ENCODE measurements at places on chromosomes 2 and 18.
A peak's percentile ranks its signal among the peaks of the same experiment; 100 is the strongest.

- DNase-seq: no peak
These were observed 40.6 kb downstream of the PMS1 start for GRCh38 chr2:189824694-189825396.

- no peak for DNase-seq
These were observed 89.2 kb upstream of the STK17B start for GRCh38 chr2:196260546-196260945.

DNA sequence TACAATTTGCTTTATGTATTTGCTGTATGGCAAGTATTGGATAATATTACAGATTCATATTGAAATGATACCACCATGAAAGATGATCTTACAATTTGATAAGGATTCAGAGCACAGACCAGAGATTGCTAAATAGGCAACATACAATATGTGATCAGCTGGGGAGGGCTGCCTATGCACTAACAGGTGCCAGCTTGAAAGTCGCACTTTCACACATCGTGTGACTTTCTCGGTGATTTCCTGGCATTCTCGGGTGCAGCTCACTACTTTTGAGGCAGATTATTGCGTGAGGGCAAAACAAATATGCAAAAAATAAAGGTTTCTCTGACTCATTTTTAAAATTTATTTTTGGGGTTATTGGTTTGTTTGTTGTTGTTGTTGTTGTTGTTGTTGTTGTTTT is 36.0 kb downstream of the RBMS1 start:
- no peak for DNase-seq

- DNase-seq: no peak
These were observed 27.4 kb upstream of the SLC3A1 start for GRCh38 chr2:44247924-44248323.

DNA sequence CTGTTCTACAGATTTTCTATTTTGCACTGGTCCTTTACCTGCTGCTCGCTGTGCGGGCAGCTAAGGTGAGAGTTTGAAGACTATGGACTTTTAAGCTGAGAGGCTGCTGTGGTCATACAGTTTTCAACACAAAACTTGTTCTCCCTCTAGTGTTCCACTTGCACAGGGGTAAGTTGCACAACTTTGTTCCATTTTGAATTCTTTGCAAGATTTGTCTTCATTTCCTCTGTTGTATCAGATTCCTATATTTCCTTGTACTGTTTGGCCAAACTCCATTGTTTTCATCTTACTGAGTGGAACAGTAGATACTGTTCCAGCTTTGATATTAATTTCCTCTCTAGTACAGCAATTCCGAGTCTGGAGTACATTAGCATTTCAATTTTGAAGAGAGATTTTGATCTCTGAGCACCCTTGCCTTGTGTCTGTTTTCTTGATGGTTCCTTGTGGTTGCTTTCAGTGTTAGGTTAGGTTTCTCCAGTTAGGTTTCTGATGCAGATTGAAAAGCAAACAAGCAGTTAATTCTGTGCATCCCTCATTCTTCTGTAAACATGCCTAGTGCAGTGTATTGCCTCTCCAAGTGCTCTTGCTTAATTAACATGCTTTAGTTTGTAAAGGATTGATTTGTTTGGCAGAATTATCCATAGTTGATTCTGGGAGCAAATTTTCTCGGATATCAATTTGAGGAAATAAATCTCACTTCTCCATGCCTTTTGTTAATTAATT is 188.8 kb downstream of the PTPRM start:
- no peak for DNase-seq

GRCh38 chr18:58637197-58637596 is 8.3 kb upstream of the ALPK2 start:
- no peak for DNase-seq

- DNase-seq: no peak
These were observed 72.6 kb downstream of the ALK start for GRCh38 chr2:29848566-29849310.

DNA sequence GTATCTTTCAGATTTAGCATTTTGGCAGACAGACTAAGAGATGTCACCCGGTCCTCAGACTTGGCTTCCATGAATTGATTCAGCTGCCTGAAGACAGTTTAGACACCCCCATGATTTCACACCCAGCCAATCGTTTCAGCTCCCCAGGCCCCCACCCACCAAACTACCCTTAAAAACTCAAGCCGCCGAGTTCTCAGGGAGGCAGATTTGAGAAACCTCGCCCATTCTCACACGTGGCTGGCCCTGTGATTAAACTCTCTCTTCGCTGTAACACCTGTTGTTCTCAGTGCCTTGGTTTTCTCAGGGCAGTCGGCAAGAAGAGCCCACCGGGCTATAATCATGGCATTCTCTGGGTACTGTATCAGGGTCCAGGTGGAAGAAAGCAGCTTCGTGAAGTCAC is 35.2 kb downstream of the UXS1 start:
- DNase-seq: peak; percentile 54

GRCh38 chr18:46751882-46752281 is 5.0 kb downstream of the ST8SIA5 start:
- DNase-seq: no peak

- no peak for DNase-seq
These were observed 1.7 kb downstream of the SCN2A start for GRCh38 chr2:165240916-165241315.

DNA sequence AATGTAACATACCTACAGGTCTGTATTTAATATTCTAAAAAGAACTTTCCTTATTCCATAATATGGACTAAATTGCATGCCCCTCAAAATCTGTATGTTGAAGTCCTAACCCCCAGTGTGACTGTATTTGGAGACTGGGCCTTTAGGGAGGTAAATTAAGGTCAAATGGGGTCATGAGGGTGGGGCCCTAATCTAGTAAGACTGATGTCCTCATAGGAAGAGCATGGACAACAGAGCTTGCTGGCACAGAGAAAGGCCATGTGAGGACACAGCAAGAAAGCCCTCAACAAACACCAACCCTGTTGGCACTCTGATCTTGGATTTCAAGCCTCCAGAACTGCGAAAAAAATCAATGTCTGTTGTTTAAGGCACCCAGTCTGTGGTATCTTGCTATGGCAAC is 18.6 kb downstream of the SF3B1 start:
- DNase-seq: no peak

DNA sequence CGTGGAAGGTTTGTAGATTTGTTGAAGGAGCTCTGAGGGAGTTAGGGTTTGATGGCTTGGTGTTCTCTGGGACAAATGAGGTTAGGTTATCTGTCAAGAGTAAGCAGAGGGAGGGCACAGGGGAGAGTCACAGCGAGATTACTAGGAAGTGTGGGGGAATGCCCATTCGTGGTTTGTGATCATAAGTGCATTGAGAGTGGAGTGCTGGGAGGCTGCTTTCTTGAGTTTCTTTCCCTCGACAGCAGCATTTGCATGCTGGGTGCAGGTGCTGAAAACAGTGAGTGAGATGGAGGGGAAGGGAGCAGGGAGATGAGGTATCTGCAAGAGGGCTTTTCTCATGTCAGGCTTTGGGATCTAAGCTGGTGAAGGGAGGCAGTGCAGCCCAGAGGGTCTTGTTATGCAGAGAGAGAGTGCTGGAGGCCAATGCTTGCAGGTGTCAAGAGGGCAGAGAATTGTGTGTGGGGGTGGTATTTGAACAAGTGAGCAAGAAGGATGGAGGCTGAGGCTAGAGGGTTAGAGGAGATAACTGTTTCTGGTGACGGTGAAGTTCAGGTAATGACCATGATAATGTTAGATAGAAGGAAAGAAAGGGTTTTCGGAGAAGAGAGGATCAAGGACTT is 8.8 kb downstream of the RALB start:
- DNase-seq: no peak

GRCh38 chr2:235859651-235860050 is 308.5 kb downstream of the GBX2 start:
- no peak for DNase-seq

DNA sequence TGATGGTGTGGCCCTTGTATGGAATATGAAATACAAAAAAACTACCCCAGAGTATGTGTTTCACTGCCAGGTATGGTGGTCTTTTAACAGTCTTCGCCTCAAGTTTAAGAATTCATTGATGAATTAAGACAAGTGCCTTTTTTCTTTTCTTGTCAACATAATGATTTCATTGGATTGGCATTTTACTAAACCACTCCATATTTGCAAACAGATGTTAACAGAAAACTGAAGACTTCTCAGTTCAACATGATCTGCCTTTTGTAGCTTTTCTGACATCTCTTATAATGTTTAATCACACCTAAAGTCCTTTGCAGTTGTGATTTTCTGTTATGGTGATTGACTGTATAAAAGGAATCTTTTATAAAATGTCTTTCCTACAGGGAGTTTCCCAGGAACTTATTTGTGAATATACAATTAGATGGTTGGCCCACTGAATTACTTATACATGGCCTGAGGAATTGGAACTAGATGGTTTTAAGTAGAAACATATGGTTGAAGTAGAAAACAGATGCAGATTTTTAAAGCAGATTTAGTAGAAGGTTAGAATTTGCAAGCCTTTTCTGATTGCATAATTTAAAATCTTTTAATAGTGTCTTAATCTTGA is 39.7 kb downstream of the DYNC1I2 start:
- DNase-seq: no peak

- DNase-seq: no peak
These were observed 2.4 kb downstream of the FIGN start for GRCh38 chr2:163733301-163733938.

DNA sequence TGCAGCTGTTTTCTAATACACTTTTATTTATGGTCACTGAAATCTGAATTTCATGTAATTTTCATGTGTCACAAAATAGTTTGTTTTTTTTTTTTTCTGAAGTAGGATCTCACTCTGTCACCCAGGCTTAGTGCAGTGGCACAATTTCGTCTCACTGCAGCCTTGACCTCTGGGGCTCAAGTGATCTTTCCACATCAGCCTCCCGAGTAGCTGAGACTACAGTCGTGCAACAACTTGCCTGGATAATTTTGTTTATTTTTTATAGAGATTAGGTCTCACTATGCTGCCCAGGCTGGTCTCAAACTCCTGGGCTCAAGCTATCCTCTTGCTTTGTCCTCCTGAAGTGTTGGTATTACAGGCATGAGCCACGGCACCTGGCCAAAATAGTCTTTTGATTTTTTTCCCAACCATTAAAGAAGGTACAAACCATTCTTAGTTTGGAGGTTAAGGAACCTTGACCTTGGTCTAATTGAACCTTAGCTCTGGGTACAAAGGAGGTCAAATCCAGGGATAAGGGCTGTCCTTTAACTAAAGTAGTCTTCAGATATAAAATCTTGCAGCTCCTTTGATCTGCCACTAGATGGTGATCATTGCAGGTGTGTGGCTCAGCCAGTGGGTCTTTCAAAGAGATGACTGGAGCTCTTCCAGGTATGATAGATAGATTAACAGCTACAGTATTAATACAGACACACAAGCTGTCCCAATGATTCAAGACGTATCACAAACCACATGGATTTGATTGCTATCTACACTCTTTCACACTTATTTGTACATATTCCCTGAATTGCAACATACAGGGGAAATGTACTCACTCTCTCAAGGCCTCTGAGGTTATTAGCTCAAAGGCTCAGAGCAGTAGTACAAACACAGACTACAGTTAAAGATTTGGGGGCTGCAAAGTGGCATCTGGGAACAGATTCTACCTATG is 4.7 kb upstream of the KRCC1 start:
- peak; percentile 49 for DNase-seq

DNA sequence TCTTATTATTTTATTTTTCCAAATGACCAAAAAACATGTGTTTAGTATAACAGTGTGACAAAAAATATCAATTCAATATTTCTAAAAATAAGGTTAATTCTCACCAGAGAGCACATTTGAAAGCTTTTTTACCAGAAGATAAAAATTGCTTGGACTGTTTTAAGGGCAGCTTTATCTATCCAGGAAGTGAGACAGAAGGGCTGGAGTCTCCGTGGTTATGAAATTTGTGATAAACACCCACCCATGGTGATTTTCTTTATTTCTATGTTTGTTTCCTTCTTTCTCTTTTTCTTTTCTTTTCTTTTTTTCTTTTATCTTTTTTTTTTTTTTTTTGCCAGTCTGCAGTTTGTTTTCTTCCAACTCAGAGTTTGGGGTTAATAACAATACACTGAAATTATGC is 298.5 kb downstream of the PIEZO2 start:
- DNase-seq: no peak

GRCh38 chr18:22253676-22254075 is 84.3 kb downstream of the GATA6 start:
- DNase-seq: no peak

- DNase-seq: no peak
These were observed 58.0 kb downstream of the LRRFIP1 start for GRCh38 chr2:237685408-237685807.

GRCh38 chr2:26650713-26651469 is 9.7 kb upstream of the CIB4 start:
- DNase-seq: no peak

GRCh38 chr2:84526562-84526961 is 10.3 kb downstream of the DNAH6 start:
- peak; percentile 5 for DNase-seq

DNA sequence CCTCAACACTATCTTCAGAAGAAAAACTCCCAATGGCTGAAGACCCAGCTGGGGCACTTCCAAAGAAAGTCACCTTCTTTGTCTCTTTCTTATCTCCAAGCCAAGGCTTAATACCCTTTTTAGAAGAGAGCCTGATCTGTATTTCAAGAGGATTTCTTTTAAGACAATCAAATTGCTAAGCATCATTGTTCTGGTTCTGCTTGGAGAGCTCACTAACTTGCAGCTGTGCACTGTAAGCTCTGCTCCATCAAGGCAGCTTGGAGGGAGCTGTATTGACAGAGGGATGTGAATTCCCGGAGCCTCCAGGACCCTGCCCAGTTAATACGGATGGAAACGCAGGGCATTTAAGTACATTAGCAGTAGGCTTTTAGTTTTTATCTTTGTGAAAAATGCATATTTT is 253.1 kb downstream of the TDRD15 start:
- no peak for DNase-seq

DNA sequence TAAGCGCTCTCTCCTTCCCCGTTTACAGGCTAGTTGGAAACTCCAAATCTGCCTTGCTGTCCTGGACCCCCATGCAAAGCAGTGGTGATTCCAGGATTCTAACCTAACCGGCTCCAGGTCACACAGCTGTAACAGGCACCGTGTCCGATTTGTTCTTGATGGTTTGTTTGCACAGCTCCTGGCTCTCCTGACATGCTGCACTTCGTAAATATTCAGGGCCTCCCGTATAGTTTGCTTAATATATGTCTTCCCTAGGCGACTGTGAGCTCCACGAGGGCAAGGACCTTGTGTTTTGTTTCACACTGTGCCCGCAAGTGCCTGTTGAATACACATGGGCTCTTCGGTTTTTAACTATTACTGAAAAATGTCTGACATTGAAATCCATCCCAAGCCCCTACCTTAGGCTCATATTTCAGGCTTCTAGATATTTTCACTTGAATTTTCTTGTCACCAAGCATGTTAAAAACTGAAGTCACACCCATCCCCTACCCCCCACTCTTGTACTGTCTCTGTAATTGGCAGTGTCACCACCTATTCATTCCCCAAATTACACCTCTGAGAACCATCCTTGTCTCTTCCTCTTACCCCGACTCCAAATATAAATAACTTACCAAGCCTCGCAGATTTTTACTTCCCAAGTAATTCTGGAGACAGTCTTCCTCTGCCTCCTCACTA is 1.0 kb upstream of the PUM2 start:
- no peak for DNase-seq

GRCh38 chr2:206535260-206535986 is 92.1 kb downstream of the ADAM23 start:
- DNase-seq: no peak

Data from CD4-positive, alpha-beta T cell treated with Interleukin-17A for 4 hours (primary cell).